ENCODE measurements at places on chromosomes 5 and 9.

- no peak for DNase-seq
Observed at GRCh38 chr9:25742256-25742655, 64.0 kb upstream of the TUSC1 start.

DNA sequence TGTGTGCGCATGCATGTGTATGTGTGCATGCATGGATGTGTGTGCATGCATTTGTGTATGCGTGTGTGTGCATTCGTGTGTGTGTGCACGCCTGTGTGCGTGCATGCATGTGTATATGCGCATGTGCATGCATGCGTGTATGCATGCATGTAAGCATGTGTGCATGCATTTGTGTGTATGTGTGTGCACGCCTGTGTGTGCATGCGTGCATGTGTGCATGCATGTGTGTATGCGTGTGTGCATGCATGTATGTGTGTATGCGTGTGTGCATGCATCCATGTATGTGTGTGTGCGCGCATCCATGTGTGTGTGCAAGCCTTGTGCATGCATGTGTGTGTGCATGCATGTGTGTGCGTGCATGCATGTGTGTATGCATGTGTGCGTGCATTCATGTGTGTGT is 276.8 kb downstream of the PBX3 start:
- no peak for DNase-seq

- no peak for DNase-seq
Observed at GRCh38 chr9:15220658-15221318, 86.2 kb downstream of the TTC39B start.

- DNase-seq = no peak
Observed at GRCh38 chr9:91911657-91912056, 38.4 kb downstream of the ROR2 start.

DNA sequence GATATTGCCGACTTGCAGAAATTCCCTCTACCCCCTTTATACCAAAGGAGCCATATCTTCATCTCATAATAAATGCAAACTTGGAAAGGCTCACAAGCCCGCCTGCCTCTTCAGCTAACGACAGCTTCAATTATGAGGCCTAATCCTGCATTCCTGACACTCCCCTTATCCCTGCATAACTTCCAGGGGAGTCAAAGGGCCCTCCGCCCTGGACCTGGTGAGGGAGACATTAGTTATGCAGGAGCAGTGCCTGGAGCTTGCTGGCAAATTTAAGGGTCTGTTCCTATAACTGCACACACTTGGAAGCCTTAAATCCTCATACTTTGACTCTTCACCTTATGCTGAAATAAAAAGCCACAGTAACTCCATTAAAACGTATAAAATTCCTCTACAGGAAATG is 617.9 kb downstream of the BNC2 start:
- no peak for DNase-seq

DNA sequence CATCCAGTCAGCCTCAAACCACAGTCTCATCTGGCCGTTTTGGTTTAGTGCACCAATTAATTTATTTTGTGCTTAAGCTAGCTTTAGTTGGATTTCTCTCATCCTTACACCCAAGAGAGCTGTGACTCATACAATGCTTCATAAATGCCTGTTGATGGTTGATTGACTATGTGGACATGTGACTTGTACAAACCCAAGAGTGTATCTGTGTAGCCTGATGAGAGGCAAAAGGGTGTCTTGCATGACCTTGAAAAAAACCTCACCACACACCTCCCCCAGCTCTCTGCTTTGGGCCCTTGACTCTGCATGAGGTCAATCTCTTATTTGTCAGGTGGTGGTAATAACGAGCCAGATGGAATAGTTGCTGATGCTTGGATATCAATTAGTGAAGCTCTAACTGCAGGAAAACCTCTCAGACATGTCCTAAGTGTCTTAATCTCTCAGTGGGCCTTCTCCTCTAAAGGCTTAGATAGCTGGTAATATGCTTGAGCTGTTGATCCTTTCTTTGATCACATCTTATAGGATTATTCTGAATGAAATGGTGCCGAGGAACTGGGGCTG is 10.6 kb upstream of the GLRA1 start:
- DNase-seq = no peak

- no peak for DNase-seq
Observed at GRCh38 chr5:5716665-5717064, 294.2 kb downstream of the ICE1 start.

GRCh38 chr9:74036549-74037231 is 460.4 kb upstream of the RORB start:
- DNase-seq = no peak

- DNase-seq = no peak
Observed at GRCh38 chr5:135999406-136000139, 29.2 kb upstream of the TGFBI start.

DNA sequence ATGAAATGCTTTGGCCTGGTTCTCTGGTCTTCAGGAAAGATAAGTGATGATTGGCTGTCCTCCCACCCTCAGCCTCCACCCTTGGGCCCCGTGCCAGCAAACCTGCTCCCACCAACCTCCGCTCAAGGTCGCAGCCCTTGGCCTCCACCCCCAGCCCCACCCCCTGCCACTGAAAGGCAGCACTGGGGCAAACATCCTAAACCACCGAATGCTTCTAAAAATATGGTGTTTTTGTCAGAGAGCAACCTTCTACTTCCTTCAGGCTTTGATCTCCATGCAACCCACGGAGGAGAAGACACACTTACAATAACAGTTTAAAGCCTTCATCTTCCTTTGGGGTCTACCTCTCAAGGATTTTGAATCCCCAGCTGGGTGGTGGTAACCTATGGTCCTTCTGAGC is 24.0 kb upstream of the TCF7 start:
- DNase-seq = no peak

GRCh38 chr9:96493757-96494156 is 43.8 kb downstream of the HABP4 start:
- DNase-seq = no peak

- DNase-seq = peak; percentile 18
Observed at GRCh38 chr5:152560512-152561137, 155.5 kb upstream of the NMUR2 start.

DNA sequence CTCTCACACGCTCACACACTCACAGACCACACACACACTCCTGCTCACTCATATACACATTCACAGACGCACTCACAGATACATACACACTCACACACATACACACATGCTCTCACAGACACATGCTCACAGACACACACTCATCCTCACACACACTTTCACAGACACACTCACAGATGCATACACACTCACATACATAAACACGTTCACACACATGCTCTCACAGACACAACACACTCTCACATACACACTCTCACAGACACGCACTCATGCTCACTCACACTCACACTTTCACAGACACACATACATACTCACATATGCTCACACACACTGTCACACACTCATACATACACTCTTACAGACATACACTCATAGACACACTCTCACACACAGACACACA is 82.2 kb downstream of the IRX2 start:
- DNase-seq = no peak

- no peak for DNase-seq
Observed at GRCh38 chr5:32645246-32645645, 59.9 kb downstream of the SUB1 start.

- peak; percentile 3 for DNase-seq
Observed at GRCh38 chr5:154038261-154038706, 426 bp downstream of the FAM114A2 start.

GRCh38 chr9:133534346-133535291 is at the start of gene ADAMTSL2:
Gene ADAMTSL2 (plus strand): TSS chr9:133534704. CDS start chr9:133536713, 2,009 bp downstream.
- no peak for DNase-seq

GRCh38 chr9:32345243-32345642 is 39.2 kb upstream of the ACO1 start:
- no peak for DNase-seq

DNA sequence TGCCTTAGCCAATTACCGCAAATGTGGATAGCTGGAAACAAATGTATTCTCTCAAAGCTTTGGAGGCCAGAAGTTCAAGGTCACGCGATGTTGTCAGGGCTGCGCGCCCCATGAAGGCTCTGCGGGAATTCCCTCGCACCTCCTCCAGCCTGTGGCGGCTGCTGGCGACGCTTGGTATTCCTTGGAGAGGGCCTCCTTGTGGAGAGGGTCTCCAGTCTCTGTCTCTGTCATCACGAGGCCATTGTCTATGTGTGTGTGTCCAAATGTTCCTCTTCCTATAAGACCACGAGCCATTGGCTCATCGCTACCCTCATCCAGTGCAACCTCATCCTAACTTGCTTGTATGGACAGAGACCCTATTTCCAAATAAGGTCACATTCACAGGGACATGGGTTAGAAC is 97.5 kb downstream of the ANKRD33B start:
- DNase-seq = no peak

- DNase-seq = no peak
Observed at GRCh38 chr5:3911773-3912172, 316.1 kb downstream of the IRX1 start.

DNA sequence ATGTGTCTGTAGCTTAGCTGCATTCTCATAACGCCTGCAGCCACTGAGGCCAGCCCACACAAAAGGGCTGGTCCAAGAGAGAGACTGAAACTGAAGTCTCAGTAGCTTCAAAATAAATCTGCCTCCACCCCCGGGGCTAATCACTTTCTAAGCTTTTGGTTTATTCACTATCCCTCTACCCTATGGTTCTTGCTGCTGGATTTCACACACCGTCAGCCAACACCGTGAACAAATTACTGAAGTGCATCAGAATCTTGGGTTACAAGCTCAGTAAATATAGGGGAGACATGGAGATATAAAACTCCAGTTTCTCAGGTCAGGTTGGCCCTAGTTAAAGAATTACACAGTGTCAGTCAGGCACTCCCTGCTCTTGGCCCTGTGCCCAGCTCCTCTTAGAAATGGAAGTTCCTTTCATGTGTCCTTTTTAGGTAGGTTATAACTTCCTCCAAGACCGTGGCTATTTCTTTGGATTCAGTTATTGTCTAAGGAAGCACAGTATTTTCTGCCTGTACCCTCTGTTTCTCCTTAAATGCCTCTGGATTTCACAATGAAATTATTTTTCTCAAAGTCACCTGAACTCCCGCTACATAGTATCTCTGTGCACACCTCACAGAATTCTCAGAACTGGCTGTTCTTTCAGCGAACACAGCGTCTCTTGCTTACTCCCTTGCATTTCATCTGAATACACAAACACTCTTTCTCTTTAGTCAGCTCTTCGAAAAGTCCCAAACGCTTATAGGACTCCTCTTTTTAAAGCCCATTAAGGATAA is 112.5 kb downstream of the FAM174A start:
- DNase-seq = no peak

DNA sequence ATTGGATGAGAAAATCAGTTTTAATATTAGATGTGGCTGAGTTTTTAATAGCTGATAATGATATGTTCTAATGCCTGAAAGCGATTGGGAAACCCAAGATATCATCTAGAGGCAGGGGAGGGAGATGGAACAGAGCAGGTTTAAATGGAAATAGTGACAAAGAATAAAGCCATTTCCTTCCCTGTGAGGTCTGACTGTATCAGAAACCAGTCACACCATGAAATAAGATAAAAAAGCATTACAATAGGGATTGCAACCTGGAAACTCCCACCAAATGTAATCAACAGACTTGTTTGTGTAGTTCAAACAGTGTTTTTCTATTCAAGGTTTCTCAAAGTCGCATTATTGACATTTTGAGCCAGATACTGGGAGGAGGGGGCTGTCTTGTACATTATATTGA is 110.1 kb upstream of the SMIM23 start:
- no peak for DNase-seq

DNA sequence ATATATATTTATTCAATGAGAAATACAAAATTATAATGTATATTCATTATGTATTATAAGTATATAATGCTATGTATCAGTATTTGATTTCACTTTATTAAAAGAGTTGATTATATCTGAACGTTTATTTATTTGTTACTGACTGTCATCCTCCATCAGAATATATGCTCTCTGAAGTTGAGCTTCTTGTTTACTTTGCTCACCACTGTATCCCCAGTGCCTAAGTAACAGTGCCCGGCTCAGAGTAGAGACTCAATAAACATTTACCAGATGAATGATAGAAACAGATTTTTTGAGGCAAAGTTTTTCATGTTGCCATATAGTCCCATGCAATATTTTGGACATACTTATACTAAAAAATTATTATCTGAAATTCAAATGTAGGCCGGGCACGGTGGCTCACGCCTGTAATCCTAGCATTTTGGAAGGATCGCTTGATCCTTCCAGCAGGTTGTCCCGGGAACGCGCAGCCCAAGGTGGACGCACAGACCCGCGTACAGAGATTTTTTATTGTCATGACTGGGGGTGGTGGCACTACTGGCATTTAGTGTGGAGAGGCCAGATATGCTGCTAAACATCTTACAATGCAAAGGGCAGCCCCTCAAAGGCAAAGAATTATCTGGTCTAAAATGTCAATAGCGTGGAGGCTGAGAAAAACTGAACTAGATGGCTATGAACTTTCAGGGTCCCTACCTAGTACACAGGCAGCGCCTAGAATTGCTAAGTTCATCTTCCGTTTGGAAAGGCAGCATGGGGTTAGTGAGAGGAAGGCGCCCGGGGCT is 761 bp upstream of the DNAJC25 start:
- DNase-seq = no peak

GRCh38 chr9:87464110-87464991 is 33.3 kb upstream of the DAPK1 start:
- DNase-seq = no peak

DNA sequence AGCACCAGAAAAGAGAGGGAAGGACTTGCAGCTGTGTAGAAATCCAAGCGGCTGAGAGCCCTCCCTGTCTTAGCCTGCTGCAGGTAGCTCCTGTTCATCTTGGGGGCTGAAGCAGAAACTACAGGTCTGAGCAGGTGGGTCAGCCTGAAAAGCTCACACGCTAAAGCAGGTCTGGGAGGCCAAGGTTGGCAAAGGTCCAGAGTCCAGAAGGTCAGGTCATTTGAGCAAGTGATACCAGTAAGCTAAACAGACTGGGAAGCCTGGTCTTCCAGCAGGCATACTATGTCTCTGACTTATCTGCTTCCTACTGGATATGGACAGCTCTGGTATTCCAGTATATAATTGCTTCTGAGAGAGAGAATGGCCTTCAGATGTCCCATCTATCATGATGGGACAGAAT is 26.2 kb downstream of the PTCD2 start:
- DNase-seq = no peak

DNA sequence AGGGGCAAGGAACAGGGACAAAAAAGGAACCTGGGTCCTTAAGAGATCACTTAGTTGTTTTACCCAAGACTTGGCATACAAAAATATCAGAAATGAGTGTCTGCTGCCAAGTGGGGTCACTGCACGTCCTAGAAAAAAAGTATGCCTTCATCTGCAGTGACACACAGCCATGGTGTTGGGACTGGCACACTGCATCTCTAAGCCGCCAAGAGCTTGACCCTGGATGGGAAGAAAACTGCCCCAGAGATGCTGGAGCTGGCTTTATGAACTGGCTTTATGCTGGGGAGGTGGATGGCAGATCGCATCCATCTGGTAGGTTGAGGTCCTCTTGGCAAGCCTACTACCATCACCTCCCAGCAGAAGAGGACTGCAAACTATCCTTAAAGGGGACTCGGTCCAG is 51.7 kb downstream of the IRF1 start:
- no peak for DNase-seq

- DNase-seq = no peak
Observed at GRCh38 chr5:151448038-151448985, 909 bp downstream of the SLC36A1 start.

- DNase-seq = no peak
Observed at GRCh38 chr5:129199308-129199707, 104.8 kb downstream of the ISOC1 start.

- DNase-seq = no peak
Observed at GRCh38 chr5:136736021-136736420, 370.7 kb upstream of the TRPC7 start.
